ENCODE measurements at places on chromosomes 3 and 15. TPM values are rescaled to one million over a fixed set of nuclear protein-coding genes. Genes with fewer than 3 reads are reported as not detected.

- peak; percentile 58 for DNase-seq
- no peaks in the 10 kb centered on the region for H3K36me3 ChIP-seq
- no peaks in the 10 kb centered on the region for H3K27me3 ChIP-seq
- H3K27ac ChIP-seq, result no peak overlapping the region
Measured at GRCh38 chr3:194344012-194344411, 7.1 kb downstream of the CPN2 start.

DNA sequence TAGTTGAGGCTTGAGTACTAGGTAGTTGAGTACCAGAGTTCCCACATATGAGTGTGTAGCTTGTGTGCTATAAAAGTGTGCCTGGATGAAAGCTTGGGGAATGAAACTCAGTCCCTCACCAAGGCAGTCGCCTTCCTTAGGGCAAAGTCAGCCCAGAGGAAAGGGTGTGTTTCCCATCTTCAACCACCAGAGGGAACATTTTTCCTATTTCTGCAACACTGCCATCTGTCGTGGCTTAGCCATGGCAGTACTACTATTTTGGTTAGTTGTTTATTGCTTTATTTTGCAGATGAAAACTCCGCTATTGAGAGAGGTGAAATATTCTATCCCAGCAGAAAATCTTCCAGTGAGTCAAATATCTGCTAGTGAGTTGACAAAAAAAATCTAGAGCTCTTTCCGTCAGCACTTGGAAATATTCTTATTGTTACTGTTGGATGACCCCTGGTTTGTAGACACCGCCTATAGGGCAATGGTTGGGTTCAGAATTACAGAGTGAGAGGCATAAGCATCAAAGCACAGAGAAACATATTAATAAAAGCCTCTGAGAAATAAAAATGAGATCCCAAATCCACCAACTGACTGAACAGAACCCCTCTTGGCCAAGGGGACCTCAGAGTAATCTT is 239.9 kb downstream of the CPNE4 start:
- peak; percentile 52 for DNase-seq
- H3K36me3 ChIP-seq, result no peaks in the 10 kb centered on the region

ATP8B4 gene
- total RNA-seq, result 0.54 TPM

DNA sequence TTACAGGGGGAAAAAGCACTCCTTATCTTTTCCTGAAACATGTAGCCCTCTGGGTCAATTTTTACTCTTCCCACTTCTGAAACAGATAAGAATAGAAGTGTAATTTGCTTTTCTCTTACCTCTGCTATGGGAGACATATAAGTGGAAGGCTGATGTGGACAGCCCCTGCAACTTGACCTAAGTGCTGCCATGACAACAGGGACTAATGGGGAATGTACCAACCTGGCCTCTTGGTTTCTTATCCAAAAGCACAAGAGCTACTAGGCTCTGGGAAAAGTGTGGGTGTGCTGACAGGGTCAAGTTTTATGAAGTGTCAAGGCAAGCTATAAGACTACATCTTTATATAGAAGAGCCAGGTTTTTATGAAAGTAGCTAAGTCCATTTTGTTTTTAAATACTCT is 1246.5 kb downstream of the OTOL1 start:
- H3K27me3 ChIP-seq, result no peaks in the 10 kb centered on the region
- H3K36me3 ChIP-seq, result no peaks in the 10 kb centered on the region
- H3K4me1 ChIP-seq, result no peaks in the 10 kb centered on the region
- H3K27ac ChIP-seq, result no peak overlapping the region

TCTA gene
- total RNA-seq, result 12.8 TPM

DNA sequence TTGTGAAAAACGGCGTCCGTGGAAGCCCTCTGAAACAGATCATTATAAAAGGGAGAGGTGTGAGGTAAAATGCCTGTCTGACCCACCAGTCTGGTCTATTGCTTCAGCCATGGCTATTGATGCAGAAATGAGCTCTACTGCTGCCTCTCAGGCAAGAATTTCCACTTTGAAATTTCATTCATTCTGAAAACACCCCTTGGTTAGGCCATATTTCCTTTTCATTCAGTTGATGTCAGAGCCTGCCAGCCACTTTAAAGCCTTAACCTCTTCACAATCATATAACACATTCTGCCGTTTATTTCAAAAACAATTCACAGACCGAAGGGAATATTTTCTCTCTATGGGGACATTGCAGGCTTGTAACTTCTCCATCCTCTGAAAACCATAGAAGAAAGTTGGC is 71.9 kb downstream of the FOXB1 start:
- DNase-seq, result no peak
- H3K36me3 ChIP-seq, result no peaks in the 10 kb centered on the region
- no peak overlapping the region for H3K4me3 ChIP-seq
- H3K27ac ChIP-seq, result no peak overlapping the region

- H3K27me3 ChIP-seq, result no peaks in the 10 kb centered on the region
- no peak overlapping the region for H3K4me3 ChIP-seq
- no peak for DNase-seq
- no peaks in the 10 kb centered on the region for H3K36me3 ChIP-seq
Measured at GRCh38 chr3:22039161-22039560, 288.2 kb upstream of the ZNF385D start.

Measured in IMR-90 (cell line).